Stimulated activated CD4-positive, alpha-beta T cell treated with anti-CD3 and anti-CD28 coated beads, TNF-alpha, amount 100 ng/mL, for 24 hours (primary cell): ENCODE measurements at places on chromosomes 6 and 20.

- no peak for DNase-seq
Observed at GRCh38 chr20:32209850-32210605, 2.3 kb downstream of the POFUT1 start.

GRCh38 chr6:108697561-108698161, 136.9 kb downstream of the FOXO3 start:
- no peak for DNase-seq

GRCh38 chr6:65638047-65638831, 68.8 kb downstream of the EYS start:
- no peak for DNase-seq

GRCh38 chr20:20411402-20411801, 43.5 kb downstream of the INSM1 start:
- no peak for DNase-seq
